ENCODE measurements at places on chromosomes 5 and 9.

DNA sequence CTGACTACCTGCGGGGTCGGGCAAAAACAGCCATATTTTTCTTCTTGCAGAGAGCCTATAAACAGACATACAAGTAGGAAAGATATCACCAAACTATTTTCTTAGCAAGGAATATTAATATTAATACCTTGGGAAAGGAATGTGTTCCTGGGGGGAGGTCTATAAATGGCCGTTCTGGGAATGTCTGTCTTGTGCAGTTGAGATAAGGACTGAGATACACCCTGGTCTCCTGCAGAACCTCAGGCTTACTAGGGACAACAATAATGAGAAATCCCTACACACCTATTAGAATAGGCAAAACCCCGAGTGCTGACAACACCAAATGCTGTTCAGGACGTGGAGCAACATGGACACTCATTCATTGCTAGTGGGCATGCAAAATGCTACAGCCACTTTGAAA is 297.2 kb downstream of the DRD1 start:
- DNase-seq: no peak

DNA sequence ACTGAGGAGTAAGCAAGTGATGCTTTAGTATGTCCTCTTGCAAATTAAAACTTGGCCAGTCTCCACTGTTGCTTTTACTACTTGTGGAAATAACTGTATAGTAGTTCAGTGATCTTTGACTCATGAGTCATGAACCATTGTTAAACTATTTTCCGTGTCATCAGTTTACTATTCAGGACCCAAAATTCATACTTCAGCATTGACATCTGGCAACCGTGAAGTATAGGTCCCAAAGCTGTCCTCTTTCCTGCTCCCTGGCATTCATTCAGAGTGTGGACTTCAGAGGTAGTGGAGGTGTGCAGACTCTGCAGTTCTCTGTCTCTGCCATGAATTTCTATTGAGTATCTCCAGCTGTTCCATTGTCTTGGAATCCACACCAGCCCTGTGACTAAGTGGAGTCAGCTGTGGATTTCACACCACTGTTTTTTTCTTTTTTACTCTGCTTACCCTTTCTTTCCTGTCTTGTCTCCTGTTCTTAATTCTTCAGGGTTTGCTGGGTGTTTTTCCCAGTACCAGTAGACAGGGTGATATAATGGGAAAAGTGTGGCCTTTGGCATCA is 7.5 kb downstream of the TDRD7 start:
- DNase-seq: no peak

GRCh38 chr9:90801241-90801972 is at the start of gene SYK:
SYK (plus strand) TSS chr9:90801819; CDS start chr9:90843899, 42,080 bp downstream.
- peak; percentile 46 for DNase-seq

DNA sequence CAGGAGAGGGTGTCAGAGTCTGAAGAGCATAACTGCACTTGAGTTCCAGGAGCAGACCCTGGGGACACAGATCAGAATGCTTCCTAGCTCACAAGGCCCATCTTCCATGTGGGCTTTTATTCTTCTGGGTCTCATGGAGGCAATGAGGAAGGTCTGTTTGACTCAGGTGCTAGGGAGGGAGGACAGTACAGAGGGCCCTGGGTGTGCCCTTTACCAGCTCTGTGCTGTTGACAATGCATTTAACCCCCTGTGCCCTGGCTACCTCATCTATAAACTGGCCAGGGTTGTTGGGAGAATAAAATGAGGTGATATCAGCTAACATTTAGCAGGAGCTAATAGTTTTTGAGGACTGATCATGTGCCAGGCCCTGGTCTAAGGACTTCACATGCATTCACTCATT is 318.0 kb downstream of the DMAC1 start:
- no peak for DNase-seq

GRCh38 chr9:9246726-9247125 is 1366.1 kb downstream of the PTPRD start:
- DNase-seq: no peak

DNA sequence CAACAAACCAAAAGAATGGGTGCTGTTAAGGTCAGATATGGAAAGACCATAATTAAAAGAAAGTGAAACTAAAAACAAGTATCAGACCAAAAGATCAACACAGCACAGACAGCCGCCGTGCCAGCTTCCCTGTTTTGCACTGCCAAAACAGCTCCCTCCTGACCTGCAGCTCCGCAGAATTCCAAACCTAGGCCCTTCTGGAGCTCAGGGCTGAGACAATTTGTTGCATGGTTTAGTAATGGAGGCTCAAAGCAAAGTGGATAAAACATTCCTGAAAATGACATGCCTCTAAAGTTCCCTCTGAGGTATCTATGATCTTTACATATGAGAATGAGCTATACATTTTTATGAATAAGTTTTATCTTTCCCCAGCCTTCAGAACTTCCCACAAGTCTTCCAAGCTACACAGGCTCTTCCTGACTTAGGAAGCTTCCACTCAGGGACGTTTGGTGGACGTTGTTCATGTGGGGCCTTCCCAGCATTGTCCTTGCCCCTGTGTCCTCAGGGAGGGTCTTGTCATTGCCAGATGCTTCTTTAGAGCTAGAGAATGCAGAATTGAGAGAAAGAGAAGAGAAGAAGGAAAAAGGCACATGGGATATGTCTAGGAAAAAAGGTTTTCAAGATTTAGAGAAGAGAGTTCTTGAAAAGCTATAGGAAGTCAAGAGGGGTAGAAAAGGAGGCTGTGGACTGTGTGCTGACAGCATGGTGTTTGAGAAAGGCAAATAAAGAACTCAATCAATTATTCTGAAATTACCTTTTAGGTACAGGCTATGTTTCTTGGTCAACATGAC is 28.4 kb upstream of the SSBP2 start:
- DNase-seq: peak; percentile 14

GRCh38 chr9:127802576-127803443 is at the start of gene FPGS:
FPGS (plus strand) TSS chr9:127802882; CDS start chr9:127802925, 43 bp downstream.
- DNase-seq: peak; percentile 82

DNA sequence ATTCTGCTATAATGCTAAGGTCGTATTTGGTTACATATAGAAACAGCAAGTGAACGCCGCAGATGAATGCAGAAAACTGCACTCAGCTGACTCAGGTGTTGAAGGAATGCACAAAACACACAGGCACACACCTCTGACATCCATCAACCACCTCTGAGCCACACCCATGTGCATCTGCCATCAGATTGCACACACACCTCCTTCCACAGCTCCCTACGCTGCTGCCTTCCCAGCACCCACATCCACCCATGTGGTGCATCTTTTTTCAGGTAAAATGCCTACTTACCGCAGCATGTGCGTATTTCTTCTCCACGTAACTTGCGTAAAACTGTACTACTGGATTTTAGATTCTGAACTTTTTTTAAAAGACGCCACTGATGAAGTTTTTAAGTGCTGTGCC is 7.1 kb downstream of the STK10 start:
- no peak for DNase-seq

GRCh38 chr5:156531199-156531598 is 204.2 kb downstream of the SGCD start:
- DNase-seq: no peak

DNA sequence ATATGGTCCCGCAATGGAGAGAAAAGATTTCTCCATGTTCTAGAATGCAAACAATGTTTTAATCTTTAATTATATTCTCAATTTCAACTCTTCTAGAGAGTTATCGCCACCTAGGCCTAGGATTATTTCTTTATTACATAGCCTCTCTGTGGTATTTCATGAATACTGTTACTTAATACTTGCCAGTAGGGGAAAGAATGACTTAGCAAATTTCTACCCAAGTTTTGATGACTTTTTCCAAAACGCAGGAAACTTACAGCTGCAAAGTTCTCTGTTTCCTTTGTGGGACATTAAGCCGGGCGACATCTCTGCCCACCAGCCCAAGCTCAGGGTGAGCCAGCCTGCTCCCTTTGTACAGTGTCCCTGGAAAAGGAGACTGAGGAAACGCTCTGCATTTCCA is 73.8 kb downstream of the MED27 start:
- DNase-seq: no peak

GRCh38 chr5:91122651-91123050 is 260.5 kb downstream of the ARRDC3 start:
- no peak for DNase-seq

DNA sequence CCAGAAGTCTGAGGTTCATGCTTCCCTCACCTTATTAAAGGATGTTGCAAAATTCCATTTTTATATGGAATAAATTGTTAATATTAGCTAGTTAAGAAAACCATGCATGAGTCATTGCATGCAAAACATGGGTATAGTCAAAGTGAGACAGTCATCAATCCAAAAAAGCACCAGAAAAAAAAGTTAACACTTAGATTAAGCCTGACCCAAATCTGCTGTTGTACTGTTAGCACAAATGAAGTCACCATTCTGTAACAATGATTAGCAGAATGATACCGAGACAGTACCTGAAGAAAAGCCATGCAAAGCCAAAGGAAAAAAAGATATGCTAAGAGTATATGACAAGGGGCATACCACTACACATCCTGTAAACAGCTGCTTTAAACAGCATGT is 49.5 kb downstream of the PKD2L2 start:
- DNase-seq: no peak

- no peak for DNase-seq
Observed at GRCh38 chr5:76537073-76537543, 86.1 kb downstream of the F2RL2 start.

- DNase-seq: no peak
Observed at GRCh38 chr9:86279839-86280238, 2.5 kb downstream of the ISCA1 start.

- no peak for DNase-seq
Observed at GRCh38 chr5:150809363-150809762, 30.8 kb downstream of the SMIM3 start.

DNA sequence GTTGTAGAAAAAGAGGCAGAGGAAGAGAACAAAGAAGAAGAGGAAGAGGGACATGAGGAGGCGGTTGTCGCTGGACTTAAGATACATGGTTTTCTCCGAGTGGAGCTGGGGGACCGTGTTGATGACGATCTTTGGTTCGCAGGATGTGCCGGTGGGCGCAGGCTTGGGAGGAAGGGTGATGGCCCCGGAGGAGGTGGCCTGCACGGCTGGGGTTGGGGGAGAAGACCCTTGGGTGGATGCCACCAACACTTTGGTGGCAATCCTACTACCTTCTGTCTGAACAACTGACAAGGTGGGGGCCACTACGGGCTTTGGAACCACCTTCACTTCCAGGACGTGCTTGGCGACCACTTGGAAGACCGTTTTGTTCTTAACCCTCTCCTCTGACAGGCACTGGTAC is 60.7 kb downstream of the SECISBP2 start:
- no peak for DNase-seq

- no peak for DNase-seq
Observed at GRCh38 chr5:81355291-81356251, 38.4 kb downstream of the ACOT12 start.

DNA sequence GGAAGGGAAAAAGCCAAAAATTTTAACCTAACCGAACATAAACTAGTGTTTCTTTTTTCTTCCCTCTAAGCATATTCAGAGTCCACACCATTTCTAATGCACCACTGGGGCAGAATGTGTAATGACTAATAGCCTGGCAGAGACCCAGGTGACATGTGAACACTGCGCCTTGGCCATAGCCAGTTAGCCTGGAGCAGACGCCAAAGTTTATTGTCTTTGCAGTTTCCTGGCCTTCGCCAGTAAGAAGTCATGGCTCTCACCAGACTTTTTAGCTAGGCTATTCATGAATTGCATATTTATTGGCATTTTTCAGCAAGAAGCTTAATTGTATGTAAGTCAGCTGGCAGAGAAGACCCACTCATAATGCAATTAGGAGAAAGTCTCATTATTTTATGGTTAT is 182.8 kb upstream of the SLC27A6 start:
- DNase-seq: no peak

GRCh38 chr9:35075358-35075757 is 2.9 kb upstream of the VCP start:
- DNase-seq: no peak

- DNase-seq: peak; percentile 68
Observed at GRCh38 chr5:180868960-180869359, 7.9 kb upstream of the ZFP62 start.
